ENCODE measurements at places on chromosomes 3 and 15.

DNA sequence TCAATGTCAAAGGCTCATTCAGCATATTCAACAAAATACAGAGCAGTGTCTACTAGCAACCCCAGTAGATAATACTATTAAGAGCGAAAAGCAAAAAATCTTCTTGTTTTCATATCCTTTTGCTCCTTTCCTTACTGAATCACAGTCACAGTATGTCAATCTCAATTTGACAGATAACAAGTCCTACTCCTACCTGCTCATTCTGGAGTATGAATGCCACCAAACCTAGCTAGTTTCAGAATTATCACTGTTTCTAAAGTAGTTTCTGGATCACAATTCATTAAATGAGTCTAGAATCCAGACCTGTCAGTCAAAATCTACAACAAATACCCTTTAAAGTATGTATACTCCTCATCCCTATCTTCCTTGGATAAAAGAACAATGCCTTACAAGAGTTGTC lies 51.5 kb downstream of the MKRN2 start:
- DNase-seq, result no peak

- DNase-seq, result no peak
These were observed 1.6 kb upstream of the KY start for GRCh38 chr3:134652409-134652831.

GRCh38 chr3:175430983-175431773 lies 572.0 kb downstream of the NAALADL2 start:
- DNase-seq, result no peak

GRCh38 chr3:123559040-123559861 lies 25.6 kb downstream of the HACD2 start:
- peak; percentile 57 for DNase-seq

GRCh38 chr15:92294759-92295158 lies 98.9 kb upstream of the ST8SIA2 start:
- DNase-seq, result no peak

DNA sequence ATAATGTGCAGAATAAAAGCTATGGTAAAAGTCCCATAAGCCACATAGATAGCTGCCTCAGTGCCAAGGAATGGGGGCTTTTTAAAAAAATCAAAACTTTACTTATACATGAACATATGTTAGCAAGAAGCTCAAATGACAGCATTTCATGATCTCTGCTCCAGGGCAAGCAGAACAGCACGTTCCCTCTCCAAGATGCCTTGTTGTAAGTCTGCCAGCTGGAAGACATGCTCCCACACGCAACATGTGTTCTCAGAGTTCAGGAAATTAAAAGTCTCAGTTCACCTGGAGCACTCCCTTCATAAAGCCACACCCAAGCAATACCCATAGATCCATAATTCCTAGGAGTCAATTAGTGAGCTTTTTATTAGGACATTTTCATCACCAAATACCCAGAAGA lies 52.2 kb downstream of the ABI3BP start:
- peak; percentile 38 for DNase-seq

- DNase-seq, result no peak
These were observed 54.5 kb upstream of the UBE2E1 start for GRCh38 chr3:23751212-23751723.

- no peak for DNase-seq
These were observed 11.3 kb downstream of the CAND2 start for GRCh38 chr3:12807601-12808359.

DNA sequence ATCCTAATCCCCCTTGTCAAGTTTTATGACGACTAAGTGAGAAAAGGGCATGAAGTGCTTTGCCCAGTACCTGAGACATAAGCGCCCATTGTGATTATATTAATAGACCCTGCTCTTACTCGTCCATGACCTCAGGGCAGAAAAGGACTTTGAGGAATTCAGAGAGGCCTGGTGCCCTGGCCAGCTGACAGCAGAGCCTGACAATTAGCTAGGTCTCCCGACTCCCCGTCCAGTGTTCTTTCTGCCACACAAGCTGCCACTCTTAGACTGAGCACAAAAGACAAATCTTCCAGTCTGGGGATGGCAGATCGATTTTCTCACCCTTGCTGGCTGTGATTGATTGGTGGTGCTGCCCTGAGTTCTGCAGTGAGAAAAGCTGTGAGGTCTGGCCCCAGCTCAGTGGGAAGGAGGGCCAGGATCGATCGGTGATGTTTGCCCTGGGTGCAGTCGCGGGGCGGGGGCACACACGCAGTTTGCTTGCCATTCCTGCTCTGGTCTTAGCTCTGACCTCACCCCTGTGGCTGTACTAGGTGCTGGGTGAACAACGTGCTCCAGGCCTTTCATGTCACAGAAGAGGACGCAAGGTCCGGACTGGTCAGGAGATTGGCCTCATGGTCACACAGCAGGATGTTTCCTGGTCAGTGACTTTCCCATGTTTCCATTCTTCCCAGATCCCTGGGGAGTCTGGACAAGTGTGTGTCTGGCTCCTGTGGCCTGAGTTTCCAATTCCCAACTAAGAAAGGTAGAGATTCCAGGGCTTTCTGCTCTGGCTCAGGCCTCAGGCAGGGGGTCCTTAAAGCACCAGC lies 67.4 kb upstream of the TLE3 start:
- no peak for DNase-seq

GRCh38 chr3:154829929-154830328 lies 250.2 kb upstream of the MME start:
- DNase-seq, result no peak

GRCh38 chr3:120496278-120497002 lies 45.6 kb upstream of the FSTL1 start:
- no peak for DNase-seq

DNA sequence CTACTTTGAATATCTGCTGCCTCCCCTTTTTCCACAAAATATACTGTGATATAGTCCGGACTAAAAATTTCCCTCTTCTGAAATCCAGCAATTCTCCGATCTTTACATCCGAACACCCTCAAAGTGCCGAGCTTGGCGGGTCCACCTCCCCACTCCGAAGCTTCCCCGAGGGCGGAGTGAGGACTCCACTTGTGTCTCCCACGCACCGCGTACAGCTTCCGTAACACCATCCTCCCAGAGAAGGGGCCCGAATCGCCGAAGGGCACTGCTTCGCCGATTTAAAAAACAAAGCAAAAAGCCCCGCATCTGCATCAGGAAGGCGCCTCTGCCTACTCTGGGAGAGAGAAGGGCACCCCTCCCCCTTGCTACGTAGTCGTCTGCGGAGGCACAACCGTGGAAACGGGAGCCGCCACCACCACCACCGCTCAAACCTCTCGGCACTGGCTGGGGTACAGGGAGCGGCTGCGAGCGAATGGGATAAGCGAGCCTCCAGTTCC lies 551 bp downstream of the NCBP2 start:
- peak; percentile 61 for DNase-seq

- DNase-seq, result no peak
These were observed 12.7 kb upstream of the LMCD1 start for GRCh38 chr3:8488877-8489276.

GRCh38 chr15:55110446-55110845 lies 86.3 kb downstream of the RSL24D1 start:
- DNase-seq, result no peak

- no peak for DNase-seq
These were observed 8.5 kb upstream of the ILDR1 start for GRCh38 chr3:122030381-122031122.

GRCh38 chr15:50190723-50191122 lies 8.7 kb downstream of the SLC27A2 start:
- no peak for DNase-seq

GRCh38 chr3:48636149-48636655 lies 941 bp upstream of the SLC26A6 start:
- DNase-seq, result no peak

DNA sequence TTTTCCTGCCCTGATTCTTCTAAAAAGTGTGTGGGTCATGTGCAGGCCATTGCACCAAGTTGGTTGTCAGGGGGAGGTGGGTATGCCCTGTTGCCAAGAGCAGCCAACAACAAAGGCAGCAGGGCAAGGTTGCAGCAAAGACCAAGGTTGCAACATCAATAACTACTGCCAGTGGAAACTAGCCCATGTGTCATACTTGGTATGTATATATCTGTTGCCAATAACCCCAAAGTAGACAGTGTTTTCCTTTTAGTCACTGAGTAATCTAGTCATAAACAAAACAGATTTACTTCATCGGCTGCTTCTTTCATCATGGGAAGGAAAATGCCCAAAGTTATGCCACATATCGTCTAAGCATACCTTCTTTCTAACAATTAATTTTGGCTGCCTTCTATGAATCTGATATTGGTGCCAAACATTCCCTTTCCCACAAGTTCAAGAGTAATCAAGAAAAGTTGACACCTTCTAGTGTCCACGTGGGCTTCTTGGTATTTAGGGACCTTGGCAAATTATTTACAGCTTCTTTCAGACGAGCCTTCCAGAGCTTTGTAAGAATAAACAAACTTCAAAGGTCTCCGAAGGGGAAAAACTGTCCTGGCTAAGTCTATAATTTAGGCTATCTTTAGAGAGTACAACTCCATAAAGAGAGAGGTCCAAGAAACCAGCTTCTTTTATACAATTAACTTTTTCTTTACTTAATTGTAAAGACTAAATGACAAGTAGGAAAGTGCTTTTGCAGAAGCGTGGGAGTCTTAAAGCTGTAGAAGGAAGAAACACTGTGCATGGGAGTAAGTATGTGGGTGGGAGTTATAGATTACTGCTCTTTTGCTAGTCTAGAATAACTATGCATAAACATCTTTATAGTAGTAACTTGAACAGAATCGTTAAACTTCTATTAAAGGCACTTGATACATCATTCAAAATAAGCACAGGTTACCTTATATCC lies 10.0 kb upstream of the MBNL1 start:
- DNase-seq, result no peak

GRCh38 chr15:69081310-69082004 lies 67.0 kb downstream of the NOX5 start:
- DNase-seq, result no peak

- no peak for DNase-seq
These were observed 287.5 kb downstream of the MAGI1 start for GRCh38 chr3:65751123-65751700.

GRCh38 chr15:52251144-52251860 lies 44.3 kb downstream of the MYO5C start:
- no peak for DNase-seq

DNA sequence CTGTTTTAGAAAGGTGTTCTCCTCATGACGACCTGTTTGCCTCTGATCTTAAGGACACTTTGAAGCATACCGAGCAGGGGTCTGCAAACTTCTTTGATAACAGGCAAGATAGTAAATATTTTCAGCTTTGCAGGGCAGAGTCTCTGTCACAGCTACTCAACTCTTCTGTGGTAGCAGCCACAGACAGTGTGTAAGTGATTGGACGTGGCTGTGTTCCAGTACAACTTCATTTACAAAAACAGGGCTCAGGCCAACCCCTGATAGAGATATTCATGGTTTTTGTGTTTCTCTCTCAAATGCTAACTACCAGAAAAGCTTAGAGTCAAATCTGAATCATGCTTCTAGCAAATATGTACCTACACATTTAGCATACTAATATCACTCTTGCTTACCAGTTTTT lies 51.5 kb downstream of the TGFBR2 start:
- DNase-seq, result no peak

DNA sequence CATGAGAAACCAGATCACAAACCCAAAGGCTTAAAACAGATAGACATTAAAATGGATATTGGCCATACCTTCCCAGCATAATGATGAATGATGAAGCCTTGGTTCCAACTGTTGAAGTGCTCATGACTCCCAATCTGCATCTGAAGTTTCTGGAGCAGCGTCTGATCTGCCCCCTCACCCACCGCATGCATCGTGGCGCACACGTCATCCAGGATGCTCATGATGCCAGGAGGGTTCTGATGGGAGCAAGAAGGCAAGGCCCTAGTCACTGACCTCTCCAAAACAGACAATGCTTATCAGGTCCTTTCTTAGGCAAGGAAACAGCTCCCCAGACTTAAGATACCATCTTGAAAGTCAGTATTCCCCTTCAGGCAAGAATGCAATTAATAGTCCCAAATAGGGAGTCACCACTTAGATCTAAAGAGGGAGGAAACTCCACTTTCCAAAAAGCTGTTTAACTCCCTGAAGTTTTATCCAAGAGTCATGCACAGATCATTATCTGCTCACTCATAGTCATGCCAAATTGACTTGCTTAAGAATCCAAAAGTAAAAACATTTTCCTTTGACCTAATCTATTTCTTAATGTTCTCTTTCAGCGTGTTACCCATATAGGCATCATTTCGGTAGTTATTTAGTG lies 2.1 kb downstream of the LDHAL6B start:
- DNase-seq, result no peak

DNA sequence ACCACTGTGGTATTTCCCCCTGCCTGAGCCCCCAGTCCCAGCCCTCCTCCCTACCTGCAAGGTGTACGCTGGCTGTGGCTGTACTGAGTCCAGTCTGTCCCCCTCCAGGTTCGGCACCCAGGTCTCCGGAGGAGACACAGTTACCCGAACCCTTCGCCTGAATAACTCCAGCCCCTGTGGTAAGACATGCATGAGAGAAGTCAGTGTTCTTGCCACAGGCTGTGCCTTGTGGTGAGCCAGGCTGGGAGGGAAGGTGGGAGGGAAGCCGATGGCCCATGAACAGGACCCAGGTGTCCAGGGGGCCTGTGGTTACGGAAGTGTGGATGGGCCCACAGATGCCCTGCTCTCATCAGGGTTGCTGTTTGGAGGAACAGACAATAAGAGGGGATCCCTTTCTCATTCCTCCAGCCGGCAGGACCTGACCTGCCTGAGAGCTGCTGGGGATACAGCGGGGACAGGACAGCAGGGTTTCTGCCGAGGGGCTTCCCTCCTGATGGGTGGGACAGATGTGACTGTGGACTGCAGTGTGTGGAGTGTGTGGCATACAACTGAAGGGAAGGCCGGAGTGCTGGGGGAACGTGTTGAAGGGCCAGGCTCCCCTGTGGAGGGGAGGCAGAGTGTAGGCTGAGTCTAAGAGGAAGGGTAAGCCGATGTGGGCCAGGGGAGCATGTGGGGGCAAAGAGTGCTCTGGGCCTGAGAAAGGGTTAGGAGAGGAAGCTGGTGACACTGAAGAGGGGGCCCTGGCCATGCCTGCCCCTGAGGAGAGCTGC lies 21.9 kb downstream of the ACAA1 start:
- no peak for DNase-seq

GRCh38 chr3:112623213-112623612 lies 17.7 kb downstream of the CCDC80 start:
- no peak for DNase-seq

DNA sequence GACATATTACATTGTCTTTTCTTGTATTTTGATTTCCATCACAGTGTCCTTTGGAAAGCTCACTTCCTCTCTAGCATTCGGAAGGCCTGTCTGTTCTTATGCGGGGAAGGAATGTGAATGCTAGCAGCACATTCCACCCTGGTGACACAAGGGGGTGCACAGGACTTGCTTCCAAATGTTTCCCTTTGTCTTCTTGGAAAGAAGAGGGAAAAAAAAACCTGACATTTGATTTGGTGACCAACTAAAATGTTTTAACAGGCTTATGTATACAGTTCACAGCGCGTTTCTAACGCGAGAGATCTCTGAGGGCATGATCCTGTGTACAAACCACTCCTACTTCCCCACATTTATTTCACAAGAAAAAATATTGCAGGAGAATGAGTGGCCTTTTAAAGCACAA lies 107.6 kb upstream of the FXR1 start:
- no peak for DNase-seq

DNA sequence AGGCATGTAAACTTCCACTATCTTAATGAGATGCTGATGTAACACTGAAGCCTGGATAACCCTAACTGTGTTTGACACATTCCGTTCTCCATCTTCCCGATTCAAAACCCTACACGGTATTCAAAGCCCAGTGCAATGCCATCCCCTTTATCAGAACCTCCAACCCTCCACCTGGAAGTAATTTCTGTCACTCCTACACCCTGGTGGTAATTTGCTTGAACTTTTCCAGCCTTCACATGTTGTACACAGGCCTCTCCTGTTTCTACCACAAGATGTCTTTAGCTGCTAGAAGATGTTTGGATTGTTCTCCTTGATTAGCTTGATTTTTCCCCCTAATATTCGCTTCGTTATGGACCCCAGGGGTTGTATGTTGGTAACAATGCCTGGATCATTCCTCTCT lies 208.9 kb downstream of the CHST2 start:
- no peak for DNase-seq

All from NCI-H2171 (cell line).